Fibroblast of skin of right biceps (primary cell): ENCODE measurements at places on chromosomes 2 and 18.

DNA sequence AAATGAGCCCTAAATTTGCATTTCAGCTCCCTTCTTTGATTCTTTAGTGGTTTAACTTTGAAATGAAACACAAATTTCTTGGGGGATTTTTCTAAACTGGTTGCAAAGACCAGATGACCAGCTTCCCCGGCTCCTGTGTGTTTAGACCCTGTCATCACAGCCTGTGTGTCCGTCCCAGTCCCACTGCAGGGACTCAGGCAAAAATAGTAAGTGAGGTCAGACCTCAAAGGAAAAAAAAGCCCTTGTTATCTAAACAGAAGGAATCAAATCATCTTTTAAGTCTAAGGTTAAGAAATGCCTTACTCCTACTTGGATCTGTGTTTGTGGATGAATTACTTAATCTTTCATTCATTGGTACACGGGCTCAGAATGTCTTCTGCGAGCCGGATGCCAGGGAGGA is 423.7 kb downstream of the LPIN1 start:
- DNase-seq = no peak

- DNase-seq = no peak
Measured at GRCh38 chr18:72638376-72638775, 94.2 kb upstream of the CBLN2 start.

DNA sequence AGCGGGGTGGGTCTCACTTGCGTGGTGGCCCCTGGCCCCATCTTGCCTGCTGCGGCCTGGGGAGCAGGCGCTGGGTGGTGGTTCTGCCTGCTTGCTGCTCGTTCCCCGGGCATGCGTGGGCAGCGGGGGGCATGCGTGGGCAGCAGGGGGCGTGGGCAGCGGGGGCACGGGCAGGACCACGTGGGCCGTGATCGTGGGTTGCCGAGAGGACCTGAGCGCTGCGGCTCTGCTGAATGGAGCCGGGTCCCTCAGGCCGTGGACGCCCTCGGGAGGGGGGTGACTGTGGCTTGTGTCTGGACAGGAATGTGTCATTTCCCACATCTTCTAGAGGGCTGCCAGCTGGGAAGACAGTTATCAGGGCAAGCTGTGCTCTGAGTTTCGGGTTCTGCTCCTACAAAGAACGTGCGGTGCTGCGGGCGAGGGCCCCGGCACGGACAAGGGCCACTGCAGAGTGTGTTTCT is 8.3 kb upstream of the GAL3ST2 start:
- no peak for DNase-seq

GRCh38 chr2:182550234-182550633 is 123.4 kb upstream of the PDE1A start:
- DNase-seq = no peak

DNA sequence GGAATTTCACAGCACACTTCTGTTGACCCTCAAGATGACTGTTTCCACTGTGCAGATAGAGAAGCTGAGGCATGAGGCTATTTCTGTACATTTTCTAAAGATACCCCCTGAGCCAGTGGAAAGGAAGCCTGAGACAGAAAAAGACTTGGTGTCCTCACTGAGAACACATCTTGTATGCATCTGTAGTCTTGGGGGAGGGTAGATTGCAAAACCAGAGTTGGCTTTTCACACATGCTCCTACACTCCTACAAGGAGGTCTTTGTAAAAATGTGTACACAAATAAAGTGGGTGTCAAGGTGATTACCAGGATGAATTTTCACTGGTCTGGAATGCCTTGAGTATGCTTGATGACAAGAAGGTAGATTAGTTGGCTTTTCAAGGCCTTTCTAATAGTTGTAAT is 98.0 kb downstream of the KCTD18 start:
- peak; percentile 71 for DNase-seq

DNA sequence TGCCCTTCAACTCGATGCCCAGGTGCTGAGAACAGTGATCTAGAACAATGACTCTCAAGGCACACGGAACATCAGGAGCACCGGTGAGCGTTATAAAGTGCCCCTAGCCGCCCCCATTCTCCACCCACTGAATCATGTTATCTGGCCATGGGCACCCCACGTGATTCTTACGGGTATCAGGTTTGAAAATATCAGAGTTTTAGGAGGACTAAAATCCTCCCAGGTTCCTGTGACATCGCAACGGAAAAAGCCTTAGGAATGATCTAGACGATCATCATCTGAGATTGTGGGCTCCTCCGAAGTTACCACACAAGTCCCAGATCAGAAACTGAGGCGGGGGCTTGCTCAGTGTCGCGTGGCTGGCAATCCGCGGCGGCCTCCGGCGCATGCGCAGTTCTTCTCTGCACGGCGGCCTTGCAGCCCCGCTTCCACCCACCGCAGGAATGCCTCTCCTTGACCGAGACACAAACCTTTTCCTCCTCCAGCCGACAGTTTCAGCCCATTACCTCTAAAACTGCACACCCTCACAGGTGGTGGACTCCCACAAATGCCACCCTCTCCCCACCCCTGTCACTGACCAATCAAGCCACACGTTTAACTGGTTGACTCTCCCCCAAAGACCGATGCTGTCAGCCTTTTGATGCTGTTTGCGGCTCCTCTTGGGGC is 5.8 kb upstream of the MRPL33 start:
- peak; percentile 56 for DNase-seq
